ENCODE measurements at places on chromosomes 3 and 15. TPM values are rescaled to one million over a fixed set of nuclear protein-coding genes. Genes with fewer than 3 reads are reported as not detected.
A peak's percentile ranks its signal among the peaks of the same experiment; 100 is the strongest.

NOX5 gene
- not detected for total RNA-seq

SOX14 gene
- total RNA-seq: 1.2 TPM

DNA sequence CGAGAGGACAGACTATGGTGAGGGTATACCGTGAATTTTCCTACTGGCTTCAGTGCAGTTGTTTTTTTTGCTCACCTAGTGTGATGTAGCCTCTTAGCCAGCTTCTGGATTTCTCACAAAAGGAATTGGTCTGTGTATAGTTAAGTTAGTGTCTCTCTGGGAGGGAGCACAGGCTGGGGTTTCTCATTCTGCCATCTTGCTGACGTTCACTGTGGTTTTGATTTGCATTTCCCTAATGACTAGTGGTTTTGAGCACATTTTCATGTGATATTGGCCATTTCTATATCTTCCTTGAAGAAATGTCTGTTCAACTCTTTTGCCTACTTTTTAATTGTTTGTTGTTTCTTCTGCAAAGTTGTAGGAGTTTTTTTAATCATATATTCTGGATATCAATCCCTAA is 2.2 kb upstream of the CD86 start:
- no peak for DNase-seq

- no peak for DNase-seq
Measured at GRCh38 chr15:58459560-58459959, 27.8 kb downstream of the LIPC start.

DNA sequence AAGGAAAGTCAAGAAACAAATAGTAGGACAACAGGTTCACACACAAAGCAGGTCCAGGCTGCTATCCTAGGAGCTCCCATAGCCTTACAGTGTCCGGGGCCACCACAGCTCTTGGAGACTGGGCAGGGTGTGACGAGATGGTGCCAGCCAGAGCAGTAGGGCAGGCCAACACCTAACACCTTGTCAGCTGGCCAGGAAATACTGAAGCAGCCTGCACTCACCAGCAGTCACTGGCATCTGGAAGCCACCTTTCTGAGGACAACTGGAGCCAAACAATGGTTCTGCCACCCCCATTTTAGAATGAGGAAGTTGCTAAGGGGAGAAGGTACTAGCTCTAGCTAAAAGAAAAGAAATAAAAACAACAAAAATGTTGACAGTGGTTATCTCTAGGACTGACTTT is 47.2 kb downstream of the CCDC12 start:
- no peak for DNase-seq

DNA sequence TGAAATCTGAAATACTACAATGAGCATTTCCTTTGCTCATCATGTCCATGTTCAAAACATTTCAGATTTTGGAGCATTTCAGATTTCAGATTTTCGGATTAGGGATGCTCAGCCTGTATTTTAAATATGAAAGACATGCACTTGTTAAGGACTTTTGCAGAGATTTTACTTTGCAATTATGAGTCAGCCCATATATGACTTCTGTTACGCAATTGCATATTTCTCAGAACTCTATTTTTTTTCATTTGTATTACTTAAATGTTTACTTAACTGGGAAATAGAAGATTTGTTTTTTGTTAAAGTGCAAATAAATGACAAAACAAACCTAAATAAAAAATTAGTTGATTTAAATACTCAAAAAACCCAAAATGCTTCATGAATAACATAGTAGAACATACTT is 376.2 kb downstream of the ZBTB20 start:
- DNase-seq: no peak

SPINK8 gene
- not detected for total RNA-seq

GRCh38 chr15:70355275-70355795 is 257.6 kb upstream of the TLE3 start:
- peak; percentile 68 for DNase-seq

VIPR1 gene
- total RNA-seq: 2.2 TPM

GCSAM gene
- not detected for total RNA-seq

- DNase-seq: peak; percentile 91
Measured at GRCh38 chr15:99100245-99101173, 4.4 kb upstream of the SYNM start.

SAXO2 gene
- 1.1 TPM for total RNA-seq

DNA sequence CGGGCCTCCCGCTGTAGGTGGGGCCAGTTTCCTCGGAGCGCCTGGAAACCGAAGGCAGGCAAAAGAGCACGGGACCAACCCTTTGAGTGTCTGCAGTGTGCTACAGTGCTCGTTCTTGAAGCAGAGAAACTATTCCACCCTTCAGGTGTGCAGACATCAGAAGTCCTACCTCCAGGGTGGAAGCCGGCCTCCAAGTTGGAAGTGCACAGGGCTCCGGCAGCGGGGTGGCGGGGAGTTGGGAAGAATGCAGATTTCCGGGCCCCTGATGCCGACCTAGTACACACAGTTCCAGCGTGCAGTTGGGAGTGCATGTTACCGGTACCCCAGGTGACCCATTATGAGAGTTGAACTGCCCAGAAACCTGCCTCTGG is 3.0 kb downstream of the KLF13 start:
- no peak for DNase-seq

DNA sequence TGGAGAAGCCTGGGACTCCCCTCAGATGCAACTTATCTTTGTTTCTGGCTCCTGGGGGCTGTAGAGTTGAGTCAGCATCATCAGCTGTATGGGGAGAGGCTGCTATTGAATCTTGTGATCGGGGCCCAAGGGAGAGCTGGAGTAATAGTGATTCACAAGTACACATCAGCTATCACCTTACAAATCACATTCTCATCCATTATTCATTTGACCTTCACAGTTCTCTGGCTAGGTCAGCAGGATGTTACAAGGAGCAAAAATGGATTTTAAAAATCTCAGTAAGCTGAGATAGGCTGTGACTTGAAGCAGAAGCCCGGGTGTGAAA is 175.0 kb downstream of the OPA1 start:
- no peak for DNase-seq

EFCAB12 gene
- 0.44 TPM for total RNA-seq

SAMD7 gene
- total RNA-seq: not detected

- DNase-seq: no peak
Measured at GRCh38 chr3:16079519-16079918, 95.0 kb upstream of the GALNT15 start.

GRCh38 chr15:45522328-45523165 is at the start of gene SLC30A4:
SLC30A4 (minus strand) TSS chr15:45522755; CDS start chr15:45522354, 401 bp downstream.
- DNase-seq: peak; percentile 88

DNA sequence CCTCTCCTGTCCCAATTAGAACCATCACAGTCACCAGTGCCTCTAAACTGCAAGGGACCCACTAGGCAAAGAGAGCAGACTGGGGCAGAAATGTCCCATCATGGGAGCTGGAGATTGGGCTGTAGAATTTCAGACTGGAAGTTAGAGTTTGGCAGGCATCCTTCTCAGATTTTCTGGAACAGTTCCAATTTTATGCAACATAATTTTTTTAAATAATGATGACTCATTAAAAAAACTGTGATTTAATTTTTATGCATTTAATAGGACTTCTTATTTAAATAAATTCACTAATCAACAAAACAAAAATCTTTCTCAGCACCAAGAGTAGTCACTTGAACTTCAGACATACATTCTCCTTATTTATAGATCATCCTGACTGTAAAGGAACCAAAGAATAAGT is 84.6 kb upstream of the SLC7A14 start:
- no peak for DNase-seq

DNA sequence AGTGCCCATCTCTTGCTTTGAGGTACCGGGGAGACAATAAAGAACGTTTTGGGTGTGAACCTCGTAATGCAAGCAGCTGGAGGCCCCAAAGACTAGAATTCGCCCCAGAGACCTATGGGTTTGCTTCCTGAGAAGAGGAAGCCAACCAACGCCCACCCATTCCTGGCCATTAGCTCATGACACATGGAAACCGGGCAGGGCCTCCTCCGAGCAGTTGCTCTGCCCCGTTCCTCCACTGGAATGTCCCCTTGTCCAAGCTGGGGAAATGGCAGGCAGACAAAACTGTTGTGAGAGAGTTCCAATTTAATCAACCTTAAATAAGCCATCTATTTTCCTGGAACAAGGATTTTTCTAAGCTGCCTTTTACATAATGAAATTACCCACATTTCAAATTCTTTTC is 250.9 kb upstream of the IGF1R start:
- no peak for DNase-seq

ZDHHC23 gene
- 6.4 TPM for total RNA-seq

- no peak for DNase-seq
Measured at GRCh38 chr15:74315626-74316025, 51.8 kb downstream of the CYP11A1 start.

Measured in H7 (cell line).